Stimulated activated CD8-positive, alpha-beta memory T cell treated with anti-CD3 and anti-CD28 coated beads, Interleukin-12 subunit alpha, Interleukin-12 subunit beta, amount 100 ng/mL, for 1 hour (primary cell): ENCODE measurements at places on chromosomes 11 and 22.

DNA sequence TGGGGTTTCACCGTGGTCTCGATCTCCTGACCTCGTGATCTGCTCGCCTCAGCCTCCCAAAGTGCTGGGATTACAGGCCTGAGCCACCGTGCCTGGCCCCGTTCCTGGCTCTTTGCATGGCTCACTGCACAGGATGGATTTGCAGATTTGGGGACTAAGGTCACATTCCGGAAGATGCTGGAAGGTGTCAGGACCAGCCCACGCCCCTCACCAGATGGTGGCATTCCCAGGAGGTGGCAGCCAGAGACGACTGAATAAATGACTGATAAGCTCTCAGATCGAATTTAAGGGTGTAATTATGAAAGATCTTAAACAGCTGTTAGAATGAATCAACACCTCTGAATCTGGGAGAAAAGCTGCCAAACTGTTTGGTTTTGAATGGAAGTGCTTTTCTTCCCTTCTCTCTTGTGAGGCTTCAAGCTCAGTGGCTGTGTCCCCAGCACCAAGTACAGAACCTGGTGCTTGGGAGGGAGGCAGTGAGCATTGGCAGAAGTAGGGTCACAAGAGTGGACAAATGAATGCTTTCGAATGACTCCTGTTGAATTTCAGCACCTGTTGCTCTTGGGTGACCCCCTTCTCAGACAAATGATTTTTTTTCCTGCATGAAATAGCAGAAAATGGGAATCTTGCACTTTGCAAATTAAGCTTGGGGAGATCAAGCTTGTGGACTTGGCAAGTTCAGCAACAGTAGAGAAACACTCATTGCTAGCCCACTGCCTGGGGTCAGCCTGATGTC is 69.6 kb downstream of the KIAA1671 start:
- DNase-seq: no peak

GRCh38 chr22:28917747-28918549 is 34.6 kb downstream of the ZNRF3 start:
- no peak for DNase-seq

- no peak for DNase-seq
Measured at GRCh38 chr11:34158661-34159060, 53.2 kb downstream of the NAT10 start.

- DNase-seq: no peak
Measured at GRCh38 chr11:102716527-102716926, 8.2 kb downstream of the MMP8 start.

DNA sequence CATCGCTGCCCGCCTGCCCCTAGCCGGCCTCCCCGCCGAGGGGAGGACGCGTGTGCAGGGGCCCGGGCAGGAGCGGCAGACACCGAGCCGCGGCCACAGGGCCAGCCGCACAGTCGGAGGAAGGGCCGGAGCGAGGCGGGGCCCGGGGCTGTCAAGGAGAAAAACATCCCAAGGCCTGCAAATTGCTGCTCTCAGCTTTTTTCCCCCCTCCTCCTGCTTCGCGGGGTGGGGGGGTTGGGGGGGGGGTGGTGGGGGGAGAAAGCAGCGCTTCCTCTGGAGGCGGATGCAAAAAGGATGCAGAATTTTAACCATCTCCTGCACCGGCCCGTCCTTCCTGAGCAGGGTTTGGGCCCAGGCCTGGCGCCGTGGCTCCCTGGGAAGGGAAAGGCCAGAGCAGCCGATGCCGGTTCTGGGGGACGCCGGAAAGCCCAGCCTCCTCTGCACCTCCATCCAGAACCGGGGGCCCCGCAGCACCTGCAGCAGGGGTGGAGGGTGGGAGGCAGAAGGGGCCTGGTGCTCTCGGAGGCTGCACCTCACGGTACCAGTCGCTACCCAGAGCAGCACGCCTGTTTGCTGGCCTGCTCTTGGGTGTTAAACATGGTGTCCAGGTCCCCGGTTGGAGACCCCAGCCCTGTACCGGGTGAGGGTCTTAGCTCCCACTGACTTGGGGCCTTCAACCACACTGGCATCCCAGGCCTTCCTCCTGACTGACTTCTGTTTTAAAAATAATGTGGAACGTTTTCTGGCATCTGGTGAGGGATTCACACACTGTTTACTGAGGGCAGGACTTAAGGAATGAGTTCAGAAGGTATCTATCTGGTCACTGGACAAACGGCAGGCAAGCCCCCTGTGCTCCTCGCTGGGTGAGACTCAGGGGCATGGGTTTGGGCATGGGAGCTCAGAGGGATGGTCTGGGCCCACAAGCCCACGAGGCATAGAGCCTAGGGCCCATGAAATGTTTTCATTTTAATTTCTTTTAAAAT is 77.4 kb upstream of the WNT7B start:
- no peak for DNase-seq
